SW 1271 (cell line): ENCODE measurements at places on chromosomes 2 and 18.

GRCh38 chr2:158828378-158829164 lies 33.5 kb downstream of the DAPL1 start:
- no peak for DNase-seq

GRCh38 chr2:62187246-62187645 lies 8.7 kb upstream of the B3GNT2 start:
- DNase-seq, result no peak

- peak; percentile 4 for DNase-seq
Observed at GRCh38 chr2:181178823-181179412, 198.5 kb downstream of the UBE2E3 start.

- DNase-seq, result no peak
Observed at GRCh38 chr18:58541146-58541788, 87.6 kb downstream of the ALPK2 start.

GRCh38 chr2:170647741-170648436 lies 67.2 kb upstream of the SP5 start:
- DNase-seq, result no peak

- no peak for DNase-seq
Observed at GRCh38 chr2:45649462-45649857, 2.0 kb upstream of the PRKCE start.

- no peak for DNase-seq
Observed at GRCh38 chr2:182078988-182079602, 93.4 kb downstream of the PPP1R1C start.

- no peak for DNase-seq
Observed at GRCh38 chr18:22063102-22063501, 106.3 kb upstream of the GATA6 start.

GRCh38 chr2:108961796-108962195 lies 27.2 kb downstream of the EDAR start:
- no peak for DNase-seq

GRCh38 chr18:8462651-8463185 lies 146.5 kb upstream of the RAB12 start:
- DNase-seq, result no peak

- peak; percentile 73 for DNase-seq
Observed at GRCh38 chr18:48410095-48410920, 1.1 kb upstream of the ZBTB7C start.

GRCh38 chr2:234607691-234608090 lies 110.8 kb upstream of the ARL4C start:
- no peak for DNase-seq

DNA sequence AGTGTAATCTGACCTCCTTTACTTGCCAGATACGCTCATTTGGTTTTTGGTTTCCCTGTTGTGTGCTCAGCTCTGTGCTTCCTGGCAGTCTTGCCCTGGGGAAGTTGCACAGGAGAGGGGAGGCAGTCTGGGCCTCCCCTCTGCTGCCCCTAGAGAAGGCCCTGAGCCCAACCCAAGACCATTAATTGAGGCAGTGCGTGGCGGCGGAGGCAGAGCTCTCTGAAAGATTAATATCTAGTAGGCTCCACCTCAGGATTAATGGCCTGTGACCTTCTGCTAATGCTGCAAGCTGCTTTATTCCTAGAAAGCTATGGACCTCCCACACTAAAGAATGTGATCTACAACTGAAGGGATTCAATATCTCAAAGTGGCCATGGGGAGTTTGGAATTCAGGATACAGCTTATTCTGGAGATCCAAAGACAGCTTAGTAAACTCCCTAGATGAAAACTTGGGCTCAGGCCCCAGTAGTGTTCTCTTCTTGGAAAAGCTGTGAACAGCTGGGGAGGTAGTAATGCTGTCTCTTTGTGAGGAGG lies 41.4 kb upstream of the MAPRE2 start:
- DNase-seq, result no peak

- no peak for DNase-seq
Observed at GRCh38 chr2:42794271-42795046, 2.1 kb upstream of the HAAO start.

DNA sequence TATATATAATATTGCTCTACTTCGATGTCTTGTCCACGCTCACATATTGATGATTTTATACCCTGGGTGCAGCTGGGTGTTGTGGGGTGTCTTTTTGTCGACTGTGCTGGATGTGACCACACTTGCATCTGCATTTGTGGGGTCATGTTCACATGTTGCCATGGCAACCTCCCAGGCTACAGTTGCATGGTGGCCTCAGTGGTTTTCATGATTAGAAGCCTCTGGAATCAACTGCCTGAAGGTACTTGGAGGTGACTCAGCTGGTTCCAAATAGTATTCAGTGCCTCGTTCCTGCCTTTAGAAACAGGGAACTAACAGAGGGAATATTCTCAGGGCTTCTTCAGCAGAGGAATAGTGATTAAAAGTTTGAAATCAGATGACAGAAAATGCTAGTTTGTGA lies 166.3 kb upstream of the NYAP2 start:
- DNase-seq, result no peak

DNA sequence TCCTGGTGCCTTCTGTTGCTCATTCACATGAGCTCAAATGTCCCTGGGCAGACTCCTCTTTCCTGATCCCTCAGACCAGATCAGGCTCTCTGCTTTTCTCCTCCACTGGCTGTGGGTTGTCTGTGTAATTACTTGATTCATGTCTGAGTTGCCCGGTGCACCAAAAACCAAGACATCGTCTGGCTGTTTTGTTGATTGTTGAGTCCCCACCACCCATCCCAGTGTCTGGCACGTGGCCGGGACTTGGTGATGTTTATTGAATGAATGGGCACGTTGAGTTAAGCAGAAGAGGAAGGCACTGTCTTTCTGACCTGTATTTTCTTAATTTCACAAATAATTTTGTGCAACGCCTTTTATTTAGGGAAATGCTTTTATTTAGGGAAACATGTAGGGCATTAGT lies 499.1 kb upstream of the HS6ST1 start:
- no peak for DNase-seq

- DNase-seq, result no peak
Observed at GRCh38 chr18:22320771-22321170, 96.9 kb downstream of the CTAGE1 start.

GRCh38 chr2:236997069-236997715 lies 88.5 kb upstream of the COPS8 start:
- no peak for DNase-seq
